ENCODE measurements at places on chromosomes 7 and 10.

GRCh38 chr7:82542665-82543064 is 99.1 kb upstream of the CACNA2D1 start:
- DNase-seq = no peak

- no peak for DNase-seq
Measured at GRCh38 chr7:36346260-36346831, 43.3 kb upstream of the ANLN start.

- DNase-seq = no peak
Measured at GRCh38 chr10:77197544-77197943, 440.1 kb downstream of the KCNMA1 start.

DNA sequence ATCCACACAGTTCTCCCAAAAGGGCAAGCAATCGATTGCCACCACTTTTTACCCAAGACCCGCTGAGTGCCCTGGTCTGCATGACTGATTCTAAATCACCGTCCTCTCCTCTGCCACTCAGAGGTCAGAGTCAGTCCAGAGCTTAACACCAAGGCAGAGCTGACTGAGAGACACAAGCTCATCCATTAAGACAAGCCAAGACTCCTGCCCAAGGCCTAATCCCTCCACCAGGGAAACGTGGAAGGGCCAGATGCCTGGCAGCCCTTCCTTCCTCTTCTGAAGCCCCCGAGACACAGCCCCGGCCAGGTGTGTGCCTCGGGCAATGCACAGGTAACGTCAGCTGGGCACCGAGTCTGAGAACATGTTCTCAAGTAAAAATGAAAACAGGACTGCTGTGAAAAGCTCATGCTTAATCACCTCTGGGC is 51.7 kb downstream of the DIP2C start:
- no peak for DNase-seq

- no peak for DNase-seq
Measured at GRCh38 chr10:50528206-50528605, 95.5 kb downstream of the SGMS1 start.

- DNase-seq = peak; percentile 20
Measured at GRCh38 chr7:156025675-156026074, 213.4 kb upstream of the SHH start.

GRCh38 chr10:99938563-99938962 is 71.2 kb downstream of the DNMBP start:
- DNase-seq = no peak

GRCh38 chr7:20466543-20467021 is 135.9 kb downstream of the ITGB8 start:
- DNase-seq = no peak

DNA sequence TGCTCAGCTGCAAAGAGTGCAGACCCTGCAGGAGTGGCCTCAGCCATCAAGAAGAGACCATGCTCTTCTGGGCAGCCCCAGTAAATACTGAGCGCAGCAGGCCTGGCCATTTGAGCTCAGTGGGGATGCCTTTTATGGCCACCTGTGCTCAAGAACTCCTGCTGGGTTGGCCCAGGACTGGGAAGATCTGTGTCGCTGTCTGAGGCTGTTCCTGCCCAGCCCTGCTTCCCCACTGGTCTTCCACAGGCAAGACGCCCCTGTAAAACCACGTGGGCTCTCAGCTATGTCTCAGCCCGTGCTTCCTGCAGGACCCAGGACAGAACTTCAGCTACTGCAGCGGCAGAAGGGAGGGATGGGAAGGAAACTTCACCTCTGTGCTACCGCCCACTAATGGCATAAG is 10.5 kb upstream of the PPIF start:
- no peak for DNase-seq

DNA sequence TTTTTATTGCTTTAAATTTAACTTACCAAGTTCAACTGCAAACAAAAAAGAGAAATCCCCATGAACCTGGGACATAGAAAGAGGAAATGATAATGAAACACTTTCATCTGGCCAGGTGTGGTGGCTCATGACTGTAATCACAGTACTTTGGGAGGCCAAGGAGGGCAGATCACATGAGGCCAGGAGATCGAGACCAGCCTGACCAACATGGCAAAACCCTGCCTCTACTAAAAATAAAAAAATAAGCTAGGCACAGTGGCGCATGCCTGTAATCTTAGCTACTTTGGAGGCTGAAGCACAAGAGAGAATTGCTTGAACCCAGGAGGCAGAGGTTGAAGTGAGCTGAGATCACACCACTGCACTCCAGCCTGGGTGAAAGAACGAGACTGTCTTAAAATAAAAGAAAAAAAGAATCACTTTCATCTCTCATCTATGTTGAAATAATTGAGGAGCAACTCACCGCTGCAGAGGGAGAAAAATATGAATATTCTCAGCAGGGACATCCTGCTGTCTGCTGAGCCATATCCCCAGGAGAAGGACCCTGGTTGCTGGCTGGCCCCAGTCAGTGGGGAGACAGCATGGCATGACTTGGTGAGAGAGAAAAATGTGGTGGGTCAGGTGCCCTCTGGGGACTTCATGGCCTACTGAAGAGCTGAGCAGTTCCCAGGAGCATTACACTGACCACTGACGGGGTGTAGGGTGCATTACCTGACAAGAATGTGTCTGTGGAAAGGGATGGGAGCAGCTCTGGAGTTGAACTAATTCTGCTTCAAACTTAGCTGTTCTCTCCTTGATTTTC is 22.8 kb upstream of the TARP start:
- no peak for DNase-seq

DNA sequence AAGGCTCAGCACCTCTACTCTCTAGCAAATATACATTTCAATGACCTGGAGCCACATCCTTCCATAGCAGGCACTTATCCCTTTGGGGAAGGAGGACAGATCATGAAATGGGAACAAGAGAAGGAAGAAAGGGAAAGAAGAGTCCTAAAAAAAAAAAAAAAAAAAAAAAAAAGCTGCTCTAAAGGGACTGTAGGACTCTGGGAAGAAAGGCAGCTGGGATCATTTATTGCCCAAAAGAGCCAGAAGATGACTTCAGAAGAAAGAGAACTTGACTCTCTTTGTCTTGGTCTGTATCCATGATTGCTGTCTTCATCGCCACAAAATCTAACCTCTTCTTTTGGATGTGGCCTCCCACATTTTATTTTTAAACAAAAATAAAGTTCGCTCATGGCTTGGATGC is 203.6 kb upstream of the CELF2 start:
- no peak for DNase-seq

DNA sequence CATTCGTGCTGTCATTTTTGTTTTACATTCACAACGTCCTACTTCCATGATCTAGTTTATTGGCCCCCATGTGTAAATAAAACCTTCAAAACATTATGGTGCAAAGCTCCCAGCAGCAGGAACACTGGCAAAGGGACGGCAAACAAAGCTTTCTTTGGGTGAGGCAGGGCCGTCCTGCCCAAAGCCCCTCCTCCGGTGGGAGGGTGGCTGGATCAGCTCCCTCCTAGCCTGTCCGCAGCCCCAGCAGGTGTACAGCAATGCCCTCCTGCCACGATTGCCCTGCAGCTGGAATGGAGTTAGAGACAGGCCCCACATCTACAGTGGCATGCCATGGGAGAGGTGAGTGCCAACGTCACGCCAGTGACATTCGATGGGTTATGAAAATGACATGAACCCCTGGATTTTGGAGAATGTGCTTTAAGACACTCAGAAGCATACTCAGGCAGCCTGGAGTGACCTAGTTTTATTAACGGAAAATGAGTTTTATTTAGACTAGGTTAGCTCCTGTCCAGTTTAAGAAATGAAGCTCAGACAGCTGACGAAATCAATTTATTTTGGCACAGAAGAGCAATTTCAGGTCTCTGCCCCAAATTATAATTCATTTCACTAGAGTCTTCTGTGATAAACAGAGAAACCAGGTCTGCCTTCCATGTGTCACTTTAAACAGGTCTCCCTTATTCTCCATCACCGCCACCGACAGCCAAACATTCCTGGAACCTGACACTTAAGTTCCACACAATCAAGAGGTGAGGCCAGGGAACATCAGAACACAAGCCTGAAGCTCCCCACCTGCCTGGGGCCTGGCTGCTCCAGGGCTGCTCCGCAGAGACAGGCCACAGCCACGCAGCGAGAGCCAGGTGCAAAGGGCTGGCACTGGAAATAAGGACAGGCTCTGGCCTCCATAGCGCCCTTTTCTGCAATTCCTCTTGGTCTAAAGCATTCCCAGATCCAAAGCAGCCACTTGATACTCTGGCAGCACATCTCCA is 50.1 kb downstream of the VOPP1 start:
- no peak for DNase-seq

DNA sequence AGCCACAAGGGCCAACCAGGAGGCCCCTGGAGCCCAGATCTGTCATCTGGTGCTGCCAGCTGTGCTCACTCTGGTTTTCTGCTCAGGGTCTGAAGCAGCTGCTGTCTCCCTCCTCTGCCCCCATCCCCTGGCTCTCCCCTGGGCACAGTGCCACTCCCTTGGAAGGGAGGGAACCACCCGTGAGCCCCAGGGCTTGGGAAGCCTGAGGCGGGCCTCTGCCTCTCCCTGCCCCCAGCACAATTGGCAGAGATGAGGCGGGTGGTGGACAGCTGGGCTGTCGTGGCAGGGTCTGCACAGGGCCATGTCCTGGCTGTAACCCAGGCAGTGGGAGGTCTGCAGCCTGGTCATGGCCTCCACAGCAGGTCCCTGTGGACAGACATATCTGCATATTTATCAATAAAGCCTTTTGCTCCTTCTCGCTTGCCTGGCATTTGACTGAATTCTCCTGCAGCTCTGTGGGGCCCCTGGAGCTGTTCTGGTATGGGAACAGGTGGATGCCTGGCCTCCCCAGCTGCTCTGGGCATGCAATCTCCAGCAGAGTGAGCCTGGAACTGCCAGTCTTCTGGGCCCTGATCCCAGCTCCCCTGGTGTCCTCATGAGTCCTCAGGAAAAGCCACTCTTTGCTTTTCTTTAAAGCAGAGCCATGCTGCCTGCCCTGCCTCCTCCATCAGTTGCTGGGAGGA is 1.6 kb upstream of the ANKRD2 start:
- DNase-seq = no peak

- DNase-seq = no peak
Measured at GRCh38 chr10:46224414-46224682, 62.4 kb upstream of the ANTXRL start.

DNA sequence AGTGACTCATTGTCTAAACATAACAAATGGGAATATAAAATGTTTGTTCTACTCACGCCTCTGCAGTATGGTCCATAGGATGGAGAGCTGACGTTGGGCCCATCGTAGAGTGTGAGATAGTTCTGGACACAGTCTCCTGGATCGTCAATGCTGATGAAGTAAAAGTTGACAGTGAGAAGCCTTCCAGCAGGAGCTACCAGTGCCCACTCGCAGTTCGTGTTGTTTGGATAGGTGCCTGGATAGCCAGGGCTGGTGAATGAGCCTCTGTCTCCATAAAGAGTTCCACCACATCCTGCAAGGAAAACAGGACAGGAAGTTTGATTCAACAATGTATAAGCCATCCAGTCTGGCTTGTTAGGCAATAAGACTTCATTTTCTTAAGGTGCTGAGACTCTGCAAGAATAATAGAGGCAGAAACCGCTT is 79.6 kb downstream of the OR13A1 start:
- no peak for DNase-seq

DNA sequence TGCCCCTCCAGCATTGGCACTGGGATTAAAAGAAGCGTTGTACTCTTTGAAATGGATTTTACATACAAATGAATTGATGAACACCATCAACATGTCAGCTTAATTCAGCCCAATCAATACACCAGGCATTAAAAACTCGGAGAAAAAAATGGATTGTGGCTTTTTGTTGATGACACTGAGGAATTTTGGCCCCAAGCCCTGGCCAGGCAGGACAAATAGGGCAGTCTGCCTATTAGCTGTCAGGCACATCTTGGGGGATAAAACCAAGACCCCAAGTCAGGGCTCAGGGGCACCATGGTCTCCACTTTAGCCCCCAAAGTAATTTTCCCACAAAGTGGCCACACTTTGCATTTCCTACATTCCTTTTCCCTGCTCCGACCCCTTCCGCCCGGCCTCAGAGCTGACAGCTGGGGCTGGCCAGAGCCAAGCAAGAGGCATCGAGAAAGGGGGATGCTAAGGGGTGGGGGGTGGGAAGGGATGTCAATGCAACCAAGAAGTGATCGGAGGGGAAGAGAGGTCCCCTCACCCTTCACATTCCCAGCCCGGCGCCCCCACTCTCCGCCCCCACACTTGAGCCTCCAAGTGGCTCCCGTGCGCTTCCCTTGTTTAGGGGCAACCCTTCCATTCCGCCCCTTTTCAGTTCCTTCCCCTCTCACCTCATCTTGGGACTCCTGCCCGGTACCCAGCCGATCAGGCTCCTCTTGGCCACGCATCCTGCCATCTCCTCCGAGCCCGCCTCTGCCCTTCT is 711 bp downstream of the HIP1 start:
- no peak for DNase-seq

DNA sequence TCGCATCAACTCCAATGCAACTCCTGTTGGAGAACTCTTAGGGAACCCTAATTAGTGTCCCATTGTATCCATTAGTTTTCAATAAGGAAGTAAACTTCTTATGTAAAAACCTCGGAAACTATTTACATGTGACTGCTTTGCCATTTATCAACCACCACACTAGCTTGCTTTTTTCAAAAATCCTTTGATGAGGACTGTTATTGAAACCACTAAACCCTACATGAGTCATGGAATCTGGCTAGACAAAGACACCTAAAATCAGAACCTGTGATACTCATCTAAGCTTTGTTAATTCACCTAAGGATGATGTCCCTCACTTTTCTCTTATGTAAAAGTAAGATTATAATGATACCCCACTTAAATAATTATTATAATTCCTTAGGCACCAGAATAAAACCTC is 414.1 kb upstream of the ETV1 start:
- DNase-seq = no peak

GRCh38 chr7:84139986-84140729 is 54.4 kb downstream of the SEMA3A start:
- no peak for DNase-seq

DNA sequence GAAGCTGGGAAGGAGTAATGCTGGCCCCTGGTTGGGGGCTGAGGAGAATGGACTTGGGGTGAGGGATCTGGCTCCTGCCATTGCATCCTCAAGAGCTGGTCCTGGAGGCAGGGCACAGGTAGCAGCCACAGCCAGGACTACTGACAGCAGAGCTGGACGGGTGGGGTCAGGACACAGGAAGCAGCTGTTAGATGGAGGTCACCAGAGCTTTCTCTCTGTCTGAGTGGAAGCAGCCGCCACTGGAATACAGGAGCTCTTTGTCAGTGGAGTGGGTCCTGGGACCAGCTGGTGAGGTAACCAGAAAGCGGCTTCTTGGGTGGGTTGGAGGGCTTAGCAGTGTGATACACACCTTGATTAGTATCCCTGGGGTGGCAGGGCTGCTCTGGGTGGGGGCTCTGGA is 58.1 kb upstream of the AQP1 start:
- no peak for DNase-seq

Data from type B pancreatic cell (in vitro differentiated cells).